ENCODE measurements at places on chromosomes 16 and 17.

GRCh38 chr17:26782153-26782552, 511.8 kb upstream of the WSB1 start:
- no peak for DNase-seq

DNA sequence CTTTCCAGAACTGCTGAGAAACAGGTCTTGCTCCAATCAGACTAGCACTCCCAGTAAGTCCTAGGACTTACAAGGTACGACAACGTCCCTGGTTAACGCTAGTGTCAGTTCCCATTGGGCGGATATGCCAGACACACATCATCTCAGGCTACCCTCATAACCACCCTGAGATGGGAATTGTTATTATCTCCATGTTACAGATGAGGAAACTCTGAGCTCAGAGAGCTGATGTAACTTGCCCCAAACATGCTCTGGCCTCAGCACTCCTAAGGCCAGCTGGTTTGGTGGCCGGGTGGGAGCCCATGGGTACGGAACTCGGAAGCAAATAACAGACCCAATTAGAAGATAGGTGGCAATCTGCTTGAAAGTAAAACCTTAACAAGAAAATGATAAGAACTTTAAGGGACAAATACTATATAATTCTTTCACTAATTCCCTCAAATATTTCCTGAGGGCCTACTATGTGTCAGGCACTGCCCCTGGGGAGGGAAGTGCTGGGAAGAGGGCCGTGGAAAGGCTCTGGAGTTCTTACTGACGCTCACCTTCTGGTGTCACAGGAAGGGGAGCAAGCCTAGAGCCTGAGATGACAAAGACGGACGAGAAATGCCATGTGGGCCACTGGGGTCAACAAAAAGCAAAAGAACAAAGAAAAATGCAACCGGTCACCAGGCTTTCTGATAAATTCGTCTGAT, 6.9 kb downstream of the CREBBP start:
- DNase-seq, result no peak

DNA sequence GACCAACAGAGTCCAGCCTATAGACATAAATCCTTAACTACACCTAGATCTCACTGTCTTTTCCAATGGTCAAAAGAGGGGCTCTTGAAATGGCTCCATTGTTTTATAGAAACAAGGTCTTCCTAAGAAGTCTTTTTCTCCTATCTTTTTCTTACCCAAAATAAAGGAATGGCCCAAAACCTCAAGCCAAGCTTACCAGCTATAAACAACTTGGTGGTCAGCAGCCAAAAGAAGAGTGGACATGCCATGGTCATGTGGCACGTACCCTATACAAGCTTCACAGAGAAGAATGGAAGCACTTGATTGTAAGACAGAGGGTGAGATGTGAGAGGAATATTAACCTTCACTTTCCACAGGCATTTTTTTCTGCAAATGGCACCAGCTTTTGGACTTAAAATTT, 82.1 kb upstream of the GNAO1 start:
- DNase-seq, result no peak

GRCh38 chr17:8225813-8226535, 15.6 kb upstream of the AURKB start:
- peak; percentile 89 for DNase-seq

- DNase-seq, result no peak
Observed at GRCh38 chr17:64781810-64782555, 119.9 kb upstream of the SMURF2 start.

DNA sequence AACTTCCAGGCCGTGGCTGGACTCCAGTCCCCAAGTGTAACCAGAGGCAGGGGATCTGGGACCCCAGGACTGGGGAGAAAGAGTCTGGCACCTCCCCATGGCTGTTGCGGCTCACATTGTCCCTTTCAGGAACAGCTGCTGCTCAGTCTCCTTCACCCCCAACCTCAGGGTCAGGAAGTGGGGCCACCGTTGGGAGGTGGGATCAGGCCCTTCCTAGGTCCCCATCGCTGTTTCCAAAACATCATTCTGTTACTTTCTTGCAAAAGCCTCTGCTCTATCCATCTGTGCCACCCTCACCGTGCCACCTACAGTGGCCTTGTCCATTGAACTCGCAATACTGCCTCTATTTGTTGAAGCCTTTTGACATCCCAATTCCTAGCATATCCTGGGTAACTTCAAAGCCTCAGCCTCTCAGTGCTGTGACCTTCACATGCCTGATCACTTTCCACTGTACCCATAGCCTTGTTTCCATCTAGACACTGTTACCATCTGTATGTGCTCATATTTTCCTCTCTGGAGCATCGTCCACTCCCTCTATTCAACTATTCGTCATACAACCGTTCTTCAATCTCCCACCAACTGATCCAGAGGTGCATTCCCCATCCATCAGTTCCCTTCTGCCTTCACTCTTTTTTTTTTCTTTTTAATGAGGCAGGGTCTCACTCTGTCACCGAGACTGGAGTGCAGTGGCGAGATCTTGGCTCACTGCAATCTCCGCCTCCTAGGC, 15.0 kb upstream of the SRCIN1 start:
- no peak for DNase-seq

- DNase-seq, result peak; percentile 23
Observed at GRCh38 chr16:58299757-58300349, 5.0 kb upstream of the PRSS54 start.

- DNase-seq, result peak; percentile 67
Observed at GRCh38 chr17:45311760-45312476, 4.9 kb downstream of the MAP3K14 start.

DNA sequence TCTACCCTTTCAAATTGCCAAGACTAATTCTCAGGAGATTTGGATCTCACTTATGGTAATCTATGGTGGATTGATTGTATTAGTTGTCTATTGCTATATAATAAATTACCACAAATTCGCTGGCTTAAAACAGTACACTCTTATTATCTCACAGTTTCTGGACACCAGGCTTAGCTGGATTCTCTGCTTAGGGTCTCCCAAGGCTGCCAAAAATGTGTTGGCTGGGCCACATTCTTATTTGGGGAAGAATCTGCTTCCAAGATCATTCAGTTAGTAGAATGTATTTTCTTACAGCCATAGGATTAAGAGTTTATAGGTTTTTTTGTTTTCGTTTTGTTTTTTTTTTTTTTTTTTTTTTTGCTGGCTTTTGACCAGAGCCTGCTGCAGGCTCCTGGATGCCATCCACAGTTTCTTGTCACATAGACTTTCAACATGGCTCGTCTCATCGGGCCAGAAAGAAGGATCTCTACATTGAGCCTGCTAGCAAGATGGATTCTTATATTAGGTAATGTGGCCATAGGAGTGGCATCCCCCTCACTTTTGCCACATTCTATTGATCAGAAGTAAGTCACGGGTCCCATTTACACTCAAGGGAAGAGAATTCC, 415.3 kb downstream of the KIF2B start:
- no peak for DNase-seq

DNA sequence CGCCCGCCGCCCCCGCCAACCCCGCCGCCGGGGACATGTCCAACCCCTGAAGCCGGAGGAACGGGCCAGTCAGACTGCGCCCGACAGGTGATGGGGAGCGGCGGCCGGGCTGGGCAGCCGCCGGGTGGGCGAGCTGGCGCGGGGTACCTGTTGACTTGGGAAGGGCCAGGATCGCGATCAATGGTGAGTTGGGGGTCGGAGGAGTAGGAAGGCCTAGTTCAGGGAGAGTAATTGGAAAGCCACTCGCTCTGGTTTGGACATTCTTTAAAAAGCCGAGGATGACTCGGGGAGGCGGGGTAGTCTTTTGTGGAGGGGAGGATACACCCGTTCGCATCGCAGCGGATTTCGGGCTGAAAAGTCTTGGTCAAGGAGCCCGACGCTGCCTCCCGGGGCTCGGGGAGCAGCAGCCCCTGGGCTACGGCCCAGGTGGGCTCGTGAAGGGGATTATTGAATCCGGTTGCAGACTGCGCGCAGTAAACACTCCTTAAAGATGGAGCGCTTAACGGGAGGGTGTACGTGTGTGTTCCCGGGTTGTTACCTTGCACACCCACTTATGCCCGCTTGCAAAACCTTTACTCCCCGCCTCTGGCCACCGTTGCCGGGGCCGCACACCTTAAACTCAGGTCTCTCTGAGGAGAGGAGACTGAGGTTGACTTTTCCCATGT, 123.8 kb downstream of the GOSR1 start:
- peak; percentile 36 for DNase-seq

DNA sequence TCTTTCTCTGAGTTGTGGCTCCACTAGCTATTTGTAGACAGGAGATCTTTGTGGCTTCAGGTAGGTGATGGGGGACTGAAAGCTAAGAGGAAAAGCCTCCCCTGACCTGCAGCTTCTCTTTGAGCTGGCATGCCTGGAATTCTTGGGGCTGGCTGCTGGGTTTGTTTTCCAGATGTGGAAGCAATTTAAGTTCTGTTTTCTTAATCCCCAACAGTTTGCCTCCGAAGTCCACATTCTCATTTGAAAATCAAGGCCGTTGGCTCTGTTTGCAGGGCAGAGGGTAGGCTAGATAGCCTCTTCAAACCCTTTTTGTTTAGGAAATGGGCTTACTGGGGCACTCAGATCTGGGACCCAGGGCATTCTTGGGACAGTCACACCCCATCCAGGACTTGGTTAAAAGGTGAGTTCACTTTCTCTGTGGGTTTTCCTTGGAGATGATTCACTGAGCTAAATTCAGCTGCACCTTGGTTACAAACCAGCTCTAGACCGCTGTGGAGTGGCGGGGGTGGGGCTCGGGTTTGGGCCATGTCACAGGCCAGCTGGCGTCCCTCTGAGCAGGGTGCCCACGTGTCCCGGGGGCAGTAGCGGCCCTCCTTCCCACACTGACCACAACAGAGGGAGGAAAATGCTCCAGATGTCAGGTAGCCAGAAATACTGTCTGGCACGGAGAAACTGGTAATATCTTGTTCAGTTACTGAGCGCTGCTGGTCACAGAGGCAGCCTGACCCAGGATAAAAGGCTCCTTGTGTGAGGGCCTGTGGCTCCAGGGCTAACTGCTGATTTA, 108.5 kb downstream of the RAB11FIP4 start:
- peak; percentile 26 for DNase-seq

- no peak for DNase-seq
Observed at GRCh38 chr16:23045025-23045424, 104.2 kb downstream of the USP31 start.

- no peak for DNase-seq
Observed at GRCh38 chr16:56470232-56470631, 18.9 kb downstream of the OGFOD1 start.

DNA sequence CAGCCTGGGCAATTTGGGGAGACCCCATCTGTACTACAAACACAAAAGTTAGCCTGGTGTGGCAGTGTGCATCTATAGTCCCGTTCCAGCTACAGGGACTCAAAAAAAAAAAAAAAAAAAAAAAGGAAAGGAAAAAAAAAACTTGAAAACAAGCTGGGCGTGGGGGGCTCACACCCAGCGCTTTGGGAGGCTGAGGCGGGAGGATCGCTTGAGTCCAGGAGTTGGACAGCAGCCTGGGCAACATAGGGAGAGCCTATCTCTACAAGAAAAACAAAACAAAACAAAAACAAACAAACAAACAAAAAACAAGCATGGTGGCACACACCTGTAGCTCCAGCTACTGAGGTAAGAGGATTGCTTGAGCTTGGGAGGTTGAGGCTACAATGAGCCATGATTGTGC, 12.9 kb upstream of the CCL17 start:
- DNase-seq, result no peak

GRCh38 chr16:70348991-70349390, 2.3 kb downstream of the DDX19A start:
- DNase-seq, result no peak

DNA sequence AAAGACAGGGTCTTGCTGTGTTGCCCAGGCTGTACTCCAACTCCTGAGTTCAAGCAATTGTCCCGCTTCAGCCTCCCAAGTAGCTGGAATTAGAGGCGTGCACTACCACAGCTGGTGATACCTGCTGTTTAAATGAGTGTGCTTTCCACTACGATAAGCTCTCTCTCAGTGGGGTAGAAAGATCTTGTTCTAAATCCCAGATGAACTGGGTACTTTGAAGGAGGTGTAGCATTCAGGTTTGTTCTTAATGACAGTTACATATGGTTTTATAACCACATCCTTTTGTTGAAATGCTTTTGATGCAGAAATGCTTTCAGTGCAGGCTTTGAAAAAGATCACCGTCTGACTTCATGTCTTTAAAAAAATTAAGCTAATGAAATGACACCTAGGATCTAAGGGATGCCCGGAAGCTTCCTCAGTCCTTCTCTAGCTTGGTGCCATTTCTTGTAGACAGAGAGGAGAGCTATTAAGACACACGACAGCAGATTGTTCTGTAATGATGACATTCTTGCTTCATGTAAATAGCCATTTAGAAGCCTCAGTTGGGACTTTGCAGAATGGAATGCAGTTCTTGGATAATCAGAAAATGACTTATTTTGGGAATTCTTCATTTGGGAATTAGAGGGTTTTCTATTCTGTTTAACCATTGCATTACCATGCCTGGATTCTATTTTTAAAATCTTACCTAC, 19.5 kb downstream of the PMM2 start:
- DNase-seq, result no peak

GRCh38 chr16:3085868-3086595, 13.1 kb downstream of the ZSCAN10 start:
- DNase-seq, result no peak

DNA sequence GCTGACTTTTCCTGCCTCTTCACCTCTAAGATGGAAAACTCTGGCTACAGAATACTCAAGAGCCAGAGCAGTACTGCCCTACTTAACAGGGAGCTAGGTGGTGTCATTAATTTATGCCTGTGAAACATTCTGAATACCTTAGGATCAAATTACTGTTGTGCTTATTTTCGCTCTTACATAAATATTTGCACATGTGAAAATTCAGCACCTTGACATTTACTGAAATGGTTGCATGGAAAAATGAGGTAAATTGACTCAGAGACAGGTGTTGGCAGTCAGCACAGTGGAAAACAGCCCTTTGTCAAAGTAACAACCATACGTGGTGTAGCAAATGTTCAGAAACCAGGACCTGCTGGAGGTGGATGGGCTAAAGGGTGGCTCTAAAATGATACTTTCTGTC, 193.6 kb downstream of the CDH8 start:
- no peak for DNase-seq

GRCh38 chr17:46809110-46809571, 9.4 kb downstream of the WNT3 start:
- no peak for DNase-seq

DNA sequence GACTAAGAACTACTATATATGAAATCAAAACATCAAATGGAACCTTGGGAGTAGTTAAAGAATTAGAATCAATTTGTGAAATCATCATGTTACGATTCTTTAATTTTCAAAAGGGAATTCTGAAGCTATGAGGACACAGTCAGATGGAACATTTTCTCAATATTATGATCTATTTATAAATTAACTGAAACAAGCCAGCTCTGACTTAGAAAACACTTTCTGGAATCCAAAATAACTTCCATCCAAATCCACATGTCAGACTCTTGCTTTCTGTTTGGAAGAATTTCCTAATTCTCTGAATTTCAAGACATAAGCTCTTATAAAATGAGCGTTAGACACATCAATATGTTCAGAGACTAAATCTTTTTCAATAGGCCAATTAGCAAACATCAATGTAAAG, 737.7 kb upstream of the SOX9 start:
- no peak for DNase-seq

- no peak for DNase-seq
Observed at GRCh38 chr16:81639931-81640680, 139.0 kb upstream of the PLCG2 start.

GRCh38 chr17:31155208-31155810, 60.5 kb downstream of the NF1 start:
- peak; percentile 50 for DNase-seq

GRCh38 chr16:5461141-5461540, 363.5 kb upstream of the EEF2KMT start:
- DNase-seq, result no peak
